ENCODE measurements at places on chromosomes 12 and 14.

GRCh38 chr12:64836856-64837255, 12.4 kb downstream of the TBC1D30 start:
- DNase-seq = no peak

DNA sequence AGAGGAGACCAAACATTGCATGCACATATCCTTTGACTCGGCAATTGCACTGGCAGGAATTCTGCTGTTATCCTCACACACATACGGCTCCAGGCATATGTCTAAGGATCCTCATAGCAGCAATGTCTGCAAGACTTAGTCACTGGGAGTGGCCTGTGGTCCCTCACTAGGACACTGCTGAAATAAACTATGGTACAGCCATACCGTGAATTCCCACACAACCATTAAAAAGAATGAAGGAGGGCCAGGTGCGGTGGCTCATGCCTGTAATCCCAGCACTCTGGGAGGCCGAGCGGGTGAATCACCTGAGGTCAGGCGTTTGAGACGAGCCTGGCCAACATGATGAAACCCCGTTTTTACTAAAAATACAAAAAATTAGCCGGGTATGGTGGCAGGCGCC, 105.1 kb downstream of the ZFP36L1 start:
- DNase-seq = peak; percentile 83

- no peak for DNase-seq
Measured at GRCh38 chr14:23300687-23301223, 1.9 kb downstream of the PPP1R3E start.

DNA sequence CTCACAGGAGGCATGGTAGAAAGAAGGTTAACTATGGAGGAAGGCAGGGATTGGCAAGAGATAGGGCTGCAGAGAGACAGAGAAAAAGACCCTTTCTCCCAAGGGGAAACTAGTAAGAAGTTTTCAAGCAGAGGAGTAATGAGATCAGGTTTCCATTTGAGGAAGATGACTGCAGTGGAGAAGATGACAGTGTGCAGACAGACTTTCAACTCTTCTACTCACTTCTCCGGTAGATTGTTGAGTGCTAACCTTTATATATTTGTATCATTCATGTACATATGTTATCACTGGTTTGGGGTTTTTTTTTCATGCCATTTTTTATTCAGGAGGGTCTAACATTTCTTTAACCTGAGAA, 5.9 kb upstream of the B3GNT4 start:
- no peak for DNase-seq

- DNase-seq = no peak
Measured at GRCh38 chr14:30779210-30779609, 95.1 kb upstream of the COCH start.

GRCh38 chr14:36383767-36384431, 63.5 kb upstream of the MBIP start:
- peak; percentile 22 for DNase-seq

- no peak for DNase-seq
Measured at GRCh38 chr14:20184181-20184580, 6.5 kb upstream of the OR11G2 start.

- DNase-seq = no peak
Measured at GRCh38 chr14:76770521-76771436, 9.5 kb downstream of the VASH1 start.

- DNase-seq = no peak
Measured at GRCh38 chr14:75646762-75647161, 13.9 kb downstream of the ERG28 start.

DNA sequence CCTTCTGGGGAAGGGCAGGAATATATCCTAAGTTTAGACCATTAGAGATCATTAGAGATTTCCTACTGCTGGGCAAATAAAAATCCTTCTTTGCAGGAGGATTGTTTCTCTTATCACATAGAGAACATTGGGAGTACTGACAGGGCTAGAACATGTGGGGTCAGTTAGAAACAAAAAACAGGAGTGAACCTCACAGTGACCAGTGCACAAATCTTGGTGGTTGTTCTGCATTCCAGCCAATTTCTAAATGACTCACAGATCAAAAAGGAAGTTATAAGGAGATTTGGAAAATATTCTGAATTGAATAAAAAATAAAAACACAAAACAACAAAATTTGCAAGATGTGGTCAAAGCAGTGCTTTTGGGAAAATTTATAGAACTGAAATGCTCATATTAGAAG, 118.8 kb downstream of the LLPH start:
- peak; percentile 50 for DNase-seq

DNA sequence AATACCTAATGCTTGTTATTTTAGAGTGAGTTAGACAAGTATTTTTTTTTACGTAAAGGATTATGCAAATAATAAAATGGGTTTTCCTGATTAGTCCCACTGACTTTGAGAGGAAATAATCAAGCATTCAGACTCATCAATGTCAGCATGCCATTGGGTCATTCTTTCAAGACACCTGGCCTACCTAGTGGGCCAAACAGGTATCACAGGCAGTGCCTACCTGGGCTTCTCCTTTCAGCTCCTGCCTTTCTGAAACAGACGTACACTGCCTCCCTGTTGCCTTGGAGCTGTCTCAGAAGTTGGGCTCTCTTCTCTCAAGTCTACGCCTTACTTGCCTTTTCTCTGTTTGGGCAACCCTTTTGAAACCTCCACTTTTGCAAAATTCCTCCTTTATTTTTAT, 545.6 kb downstream of the SNAPC1 start:
- DNase-seq = no peak

GRCh38 chr12:105219261-105220028, 16.5 kb downstream of the APPL2 start:
- DNase-seq = no peak

GRCh38 chr12:46506198-46506597, 133.6 kb upstream of the SLC38A2 start:
- no peak for DNase-seq

DNA sequence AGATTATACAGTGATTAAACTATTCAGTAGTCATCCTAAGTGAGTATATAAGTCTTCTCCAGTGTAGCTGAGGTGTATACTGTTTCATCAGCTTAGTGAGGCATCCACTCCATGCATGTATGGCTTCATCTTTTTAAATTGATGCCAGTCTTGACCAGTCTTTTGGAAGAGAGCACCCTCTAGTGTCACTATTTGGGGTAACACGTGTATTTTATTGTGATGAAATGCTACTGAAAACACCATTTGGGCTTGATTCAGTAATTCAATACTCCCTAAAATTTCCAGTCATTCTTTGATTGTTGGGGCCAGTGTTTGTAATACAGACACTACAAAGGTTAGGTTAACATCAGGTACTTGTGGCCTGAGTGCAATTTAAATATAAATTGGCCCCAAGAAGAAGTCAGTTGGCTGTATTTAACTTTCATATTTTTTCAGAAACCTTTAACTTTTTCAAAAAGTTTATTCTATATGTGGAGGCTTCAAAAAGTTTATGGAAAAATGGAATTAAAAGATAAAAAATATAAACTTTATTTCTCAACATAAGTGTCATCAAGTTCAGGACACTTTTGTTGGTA, 35.3 kb downstream of the MIPOL1 start:
- DNase-seq = peak; percentile 56

DNA sequence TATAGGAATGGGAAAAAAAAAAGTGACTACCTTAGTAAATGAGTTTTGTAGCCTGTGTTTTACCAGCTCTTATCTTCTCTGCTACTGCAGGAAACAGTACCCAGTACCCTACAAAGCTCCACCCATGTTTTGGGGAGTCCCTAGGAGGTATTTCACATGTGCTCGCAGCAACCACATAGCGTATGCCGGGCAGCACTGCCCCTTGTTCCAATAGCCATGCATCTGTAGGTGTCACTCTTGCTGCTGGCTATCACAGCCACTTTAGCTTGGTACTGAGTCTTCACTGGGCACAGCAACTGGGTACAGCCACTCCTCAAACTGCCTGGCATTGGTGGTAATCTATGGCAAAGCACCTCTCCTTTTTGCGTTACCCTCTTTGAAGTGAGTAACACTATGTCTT, 2.0 kb upstream of the MDM1 start:
- DNase-seq = no peak

- no peak for DNase-seq
Measured at GRCh38 chr12:32089156-32089555, 17.5 kb upstream of the BICD1 start.

- DNase-seq = peak; percentile 69
Measured at GRCh38 chr14:105091517-105092170, 26.4 kb upstream of the GPR132 start.

- no peak for DNase-seq
Measured at GRCh38 chr14:99968941-99969340, 96.3 kb upstream of the EVL start.

DNA sequence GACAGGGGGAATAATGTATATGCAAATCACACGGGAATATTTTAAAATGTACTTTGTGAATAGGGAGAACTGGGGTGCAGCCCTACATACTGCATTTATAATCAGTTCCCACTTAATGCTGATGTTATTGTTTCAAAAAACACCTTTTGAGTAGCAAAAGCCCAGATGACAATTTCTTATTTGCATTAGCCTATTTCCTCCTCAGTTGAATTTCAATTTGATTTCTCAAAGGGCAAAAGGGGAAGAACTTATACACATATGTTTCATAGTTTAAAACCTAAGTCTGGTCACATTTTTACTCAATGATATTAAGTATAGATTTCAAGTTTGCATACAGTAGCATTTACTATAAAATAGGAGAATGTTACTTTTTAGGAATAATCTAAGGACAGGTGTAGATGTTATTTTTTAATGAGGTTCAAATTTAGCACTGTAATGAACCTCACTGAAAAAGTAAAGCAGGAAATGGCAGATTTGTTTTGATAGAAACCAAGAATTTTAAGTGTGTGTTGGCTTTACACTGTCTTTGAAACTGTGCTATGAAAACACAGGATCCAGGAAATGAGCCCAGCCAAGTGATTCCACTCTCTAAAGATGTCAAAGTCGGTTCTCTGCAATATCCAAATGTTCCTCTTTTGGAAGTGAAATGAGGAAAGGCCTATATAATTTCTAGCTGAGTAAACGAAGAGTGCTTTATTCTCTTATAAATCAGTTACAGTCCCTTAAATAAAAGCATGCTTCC, 367.4 kb downstream of the BTG1 start:
- no peak for DNase-seq

DNA sequence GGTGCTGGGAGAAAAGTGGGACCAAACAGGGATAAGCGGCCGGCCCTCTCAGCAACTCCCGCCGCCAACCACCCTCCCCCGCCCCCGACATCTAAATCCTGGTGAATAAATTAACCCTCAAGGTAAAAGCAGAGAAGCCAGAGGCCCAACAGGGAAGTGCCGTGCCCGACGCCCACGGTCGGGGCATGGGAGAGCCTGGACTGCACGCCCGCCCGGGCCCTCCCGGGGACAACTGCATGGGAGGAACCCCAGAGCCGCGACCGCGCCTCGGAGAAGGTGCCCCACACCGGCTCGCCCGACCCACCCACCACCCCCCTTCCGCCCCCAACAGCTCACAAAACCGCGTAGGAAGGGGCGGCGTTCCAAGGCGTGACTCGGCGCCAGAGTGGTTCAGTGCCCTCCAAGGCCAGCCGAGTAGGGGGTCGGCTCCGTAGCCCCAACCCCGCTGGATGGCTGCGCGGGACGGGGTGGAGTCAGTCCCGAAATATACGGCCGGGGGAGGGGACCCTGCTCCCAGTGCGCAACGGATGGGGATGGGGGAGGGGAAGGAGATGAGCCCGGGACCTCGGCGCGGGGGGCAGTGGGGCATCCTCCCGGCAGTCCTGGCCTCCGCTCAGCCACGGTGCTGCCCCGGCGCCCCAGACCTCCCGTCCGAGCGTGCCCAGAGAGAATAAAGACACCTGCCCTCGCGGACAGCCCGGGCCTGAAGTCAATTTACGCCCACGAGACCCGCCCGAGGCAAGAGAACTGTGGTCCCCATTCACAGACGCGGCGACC, 732 bp downstream of the SLC25A29 start:
- DNase-seq = peak; percentile 33

GRCh38 chr12:67068761-67069450, 200.3 kb upstream of the CAND1 start:
- DNase-seq = peak; percentile 65

DNA sequence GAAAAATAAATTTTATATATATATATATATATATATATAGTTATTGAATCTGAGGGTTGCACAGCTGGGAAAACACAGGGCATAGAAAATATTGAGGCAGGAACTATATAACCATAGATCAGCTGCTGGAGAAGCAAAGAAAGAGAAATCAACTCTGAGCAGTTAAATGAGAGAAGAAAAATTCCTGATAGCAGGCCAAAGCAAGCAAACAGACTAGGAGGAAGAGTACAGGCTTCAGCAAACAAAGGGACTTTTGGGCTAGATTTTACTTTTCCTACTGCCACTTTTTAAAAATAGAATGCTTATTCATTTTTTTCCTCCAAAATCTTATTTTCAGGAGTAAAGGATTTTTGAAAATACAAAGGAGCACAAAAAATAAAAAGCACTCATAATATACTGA, 216.0 kb upstream of the PRKD1 start:
- DNase-seq = peak; percentile 52

DNA sequence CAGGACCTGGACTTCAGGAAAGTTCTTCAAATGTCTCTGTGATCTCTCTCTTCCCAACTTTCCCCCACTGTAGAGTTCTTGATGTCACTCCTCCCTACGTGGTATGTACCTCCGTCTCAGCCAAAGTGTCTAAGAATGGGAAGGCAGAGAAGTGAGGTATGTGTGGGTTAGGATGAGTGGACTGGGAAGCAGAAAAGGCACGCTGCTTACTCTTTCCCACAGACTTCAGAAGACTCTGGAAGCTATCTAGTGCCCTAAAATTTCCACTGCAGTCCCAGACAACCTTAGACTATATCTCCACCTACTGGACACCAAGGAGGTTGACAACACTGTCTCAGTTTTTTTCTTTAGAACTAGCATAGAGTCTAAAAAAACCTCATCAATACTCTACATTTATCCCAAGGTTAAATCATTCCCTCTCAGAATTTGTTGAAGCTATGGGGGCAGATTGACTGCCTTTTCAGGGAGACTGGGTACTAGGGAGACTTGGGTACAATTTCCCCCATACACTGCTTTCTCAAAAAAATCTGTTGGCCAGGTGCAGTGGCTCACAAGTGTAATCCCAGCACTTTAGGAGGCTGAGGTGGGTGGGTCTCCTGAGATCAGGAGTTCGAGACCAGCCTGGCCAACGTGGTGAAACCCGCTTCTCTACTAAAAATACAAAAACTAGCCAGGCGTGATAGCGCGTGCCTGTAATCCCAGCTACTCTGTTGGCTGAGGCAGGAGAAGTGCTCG, 20.6 kb upstream of the ITGA5 start:
- DNase-seq = peak; percentile 83

DNA sequence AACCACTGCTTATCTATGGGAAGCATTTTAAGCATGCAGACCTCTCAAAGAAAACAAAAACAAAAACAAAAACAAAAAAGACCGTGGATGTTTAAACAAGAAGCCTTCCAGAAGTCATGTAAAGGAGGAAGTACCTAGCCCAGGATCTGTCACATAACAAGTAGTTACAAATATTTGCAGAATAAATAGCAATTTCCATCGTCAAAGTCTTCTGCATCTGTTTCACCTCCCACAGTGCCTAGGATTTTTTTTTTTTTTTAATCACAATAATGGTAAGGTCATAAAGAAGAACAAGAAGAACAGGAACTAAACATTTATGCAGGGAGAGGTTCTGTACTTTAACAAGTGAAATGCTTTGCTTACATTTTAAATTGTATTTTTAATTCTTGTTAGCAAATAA, 2.4 kb upstream of the STXBP6 start:
- DNase-seq = no peak
